ENCODE measurements at places on chromosomes 5 and 9.

GRCh38 chr9:78745331-78745730 is 448.4 kb downstream of the PSAT1 start:
- DNase-seq, result no peak

- DNase-seq, result peak; percentile 99
These were observed at the start of gene RMRP for GRCh38 chr9:35657546-35658136. TSS of gene RMRP (minus strand) at chr9:35658019.

- DNase-seq, result no peak
These were observed 760.3 kb downstream of the EFNA5 start for GRCh38 chr5:106910486-106910885.

- no peak for DNase-seq
These were observed 59.1 kb downstream of the CHSY3 start for GRCh38 chr5:129963359-129963758.

DNA sequence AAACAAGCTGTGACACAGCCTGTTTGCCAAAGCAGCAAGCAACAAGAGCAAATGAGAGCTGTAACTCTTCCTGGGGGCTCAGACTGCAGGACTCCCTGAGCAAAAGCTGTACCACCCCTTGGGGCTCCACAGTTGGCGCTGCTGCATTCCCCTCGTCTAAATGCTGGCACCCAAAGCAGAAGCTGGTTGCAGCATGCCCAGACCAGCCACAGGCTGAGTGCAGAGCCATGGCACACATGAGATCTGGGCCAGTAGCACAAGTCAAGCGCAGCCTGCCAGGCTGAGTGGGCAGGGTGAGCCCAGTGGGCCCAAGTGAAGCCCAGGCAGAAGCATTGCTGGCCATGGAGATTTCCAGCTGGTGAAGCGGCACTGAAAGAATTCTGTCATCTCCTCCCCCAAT is 157.3 kb upstream of the GRAMD2B start:
- no peak for DNase-seq

- DNase-seq, result peak; percentile 21
These were observed 36.5 kb downstream of the SYK start for GRCh38 chr9:90838098-90838497.

GRCh38 chr5:138051441-138052296 is 18.8 kb upstream of the FAM13B start:
- no peak for DNase-seq

GRCh38 chr5:159106569-159107282 is 7.0 kb upstream of the EBF1 start:
- DNase-seq, result peak; percentile 86

GRCh38 chr5:143147383-143147782 is 256.1 kb downstream of the NR3C1 start:
- DNase-seq, result no peak

DNA sequence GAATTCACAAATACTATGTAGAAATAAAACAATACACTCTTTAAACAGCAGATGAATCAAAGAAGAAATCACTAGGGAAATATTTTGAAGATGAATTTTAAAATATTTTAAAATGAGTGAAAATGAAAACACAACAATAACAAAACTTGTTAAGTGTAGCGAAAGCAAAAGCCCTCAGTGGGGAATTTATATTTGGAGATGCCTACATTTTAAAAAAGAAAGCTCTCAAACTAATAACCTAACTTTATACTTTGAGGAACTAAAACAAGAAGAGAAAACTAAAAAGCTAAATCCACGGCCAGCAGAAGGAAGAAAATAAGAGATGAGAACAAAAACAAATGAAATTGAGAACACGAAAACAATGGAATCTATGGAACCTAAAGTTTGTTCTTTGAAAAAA is 22.7 kb downstream of the SPDL1 start:
- DNase-seq, result no peak

- DNase-seq, result no peak
These were observed 152.4 kb downstream of the BRINP1 start for GRCh38 chr9:119216651-119217331.

DNA sequence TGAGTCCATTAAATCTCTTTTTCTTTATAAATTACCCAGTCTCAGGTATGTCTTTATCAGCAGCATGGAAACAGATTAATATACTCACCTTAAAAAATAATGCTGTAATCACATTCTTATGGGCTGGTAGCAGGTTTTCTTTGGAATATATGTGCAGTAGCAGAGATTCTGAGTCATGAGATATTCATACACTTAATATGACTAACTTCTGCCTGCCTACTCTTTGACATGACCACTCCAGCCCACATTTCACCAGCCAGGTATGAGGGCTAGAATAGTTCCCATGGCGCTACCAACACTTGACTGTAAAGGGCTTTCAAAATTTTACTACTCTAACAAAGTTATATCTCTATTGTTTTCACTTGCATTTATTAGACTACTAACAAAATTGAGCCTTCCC is 74.1 kb upstream of the GHR start:
- no peak for DNase-seq

- no peak for DNase-seq
These were observed 255.5 kb downstream of the CAAP1 start for GRCh38 chr9:26637101-26637500.

- DNase-seq, result no peak
These were observed 73.9 kb upstream of the UNC5A start for GRCh38 chr5:176736301-176736930.

DNA sequence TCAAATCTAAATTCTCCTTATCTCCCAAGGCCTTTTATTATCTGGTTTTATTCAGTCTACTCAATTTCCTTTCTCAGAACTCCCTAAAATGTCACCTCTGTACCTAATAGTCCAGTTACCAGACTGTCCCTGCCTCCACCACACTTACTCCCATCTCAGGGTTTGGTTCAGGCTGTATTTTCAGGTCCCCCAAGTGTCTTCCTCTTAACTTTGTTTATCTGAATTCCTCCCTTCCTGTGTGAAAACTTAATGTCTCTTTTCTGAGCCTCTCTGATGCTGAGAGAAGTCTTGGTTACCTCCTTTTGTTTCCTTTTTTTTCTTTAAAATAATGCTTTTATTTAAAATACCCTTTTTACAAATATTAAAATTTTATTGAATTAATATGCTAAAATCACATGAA is 133.4 kb downstream of the PAM start:
- DNase-seq, result no peak

GRCh38 chr5:113660206-113660605 is 146.7 kb downstream of the YTHDC2 start:
- DNase-seq, result no peak

GRCh38 chr9:101707721-101708120 is 30.7 kb downstream of the GRIN3A start:
- no peak for DNase-seq

GRCh38 chr9:136571531-136571930 is 25.7 kb upstream of the NOTCH1 start:
- no peak for DNase-seq

DNA sequence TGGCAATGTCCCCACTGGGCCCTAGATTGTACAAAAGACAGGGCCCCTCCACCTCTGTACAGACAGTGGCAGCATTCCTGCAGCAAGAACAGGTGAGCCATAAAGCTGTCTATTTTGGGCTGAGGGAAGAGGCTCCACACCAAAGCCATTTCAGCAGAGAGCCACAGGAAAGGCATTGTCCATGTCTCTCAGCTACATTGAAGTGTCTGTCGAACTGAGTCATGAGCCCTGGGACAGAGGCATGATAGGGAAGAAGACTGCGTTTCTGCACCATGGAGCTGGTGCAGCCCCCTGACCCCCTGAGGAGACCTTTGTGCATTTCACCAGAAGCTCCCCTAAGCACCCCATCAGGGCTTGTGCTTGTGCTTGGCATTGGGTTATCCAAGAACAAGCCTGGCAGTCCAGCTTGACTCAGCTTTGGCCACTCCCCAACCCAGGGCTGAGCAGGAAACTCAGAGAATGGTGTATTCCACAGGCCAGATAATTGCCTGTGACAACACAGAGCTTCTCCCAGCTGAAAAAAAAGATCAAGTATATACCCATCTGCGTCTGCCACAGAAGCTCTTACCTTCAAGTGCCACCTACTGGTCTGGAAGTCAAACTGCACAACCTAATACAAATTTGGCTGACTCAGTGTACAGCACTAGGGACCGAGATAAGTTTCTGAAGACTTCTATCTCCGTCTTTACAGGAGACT is 5.9 kb upstream of the FRMD3 start:
- peak; percentile 90 for DNase-seq

DNA sequence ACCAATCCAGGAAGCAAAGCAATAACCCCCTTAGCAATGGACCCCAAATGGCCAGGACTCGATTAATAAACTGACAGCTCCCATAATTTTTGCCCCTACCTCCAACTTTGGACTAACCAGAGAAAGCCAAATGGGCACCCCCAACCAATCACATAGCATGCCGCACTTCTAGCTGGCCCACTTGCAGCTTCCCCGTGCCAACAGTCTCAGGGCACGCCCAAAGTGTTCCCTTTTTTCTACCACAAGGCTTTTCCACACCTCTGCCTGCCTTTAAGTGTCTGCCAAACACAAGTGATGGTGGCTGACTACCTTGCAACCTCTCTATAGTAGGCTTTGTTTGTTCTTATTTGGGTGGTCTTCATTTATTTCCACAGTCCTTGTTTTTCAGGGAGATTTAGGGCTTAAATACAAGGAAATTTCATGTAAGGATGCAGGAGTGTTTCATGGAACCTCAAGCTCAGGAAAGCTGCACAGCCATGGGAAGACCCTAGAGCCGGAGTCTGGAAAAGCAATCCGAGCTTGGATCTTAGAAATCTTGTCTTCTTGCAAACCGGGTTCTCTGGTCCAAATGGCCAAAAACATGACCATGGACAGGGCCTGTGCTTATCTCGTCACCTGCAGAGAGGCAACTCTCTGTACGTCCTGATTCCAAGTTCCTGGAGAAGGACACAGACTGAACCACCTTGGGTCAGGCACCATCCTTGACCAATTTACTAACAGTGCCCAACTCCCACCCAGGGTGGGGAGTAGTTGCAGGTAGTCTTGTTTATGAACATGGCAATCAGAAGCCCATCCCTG is 89.2 kb downstream of the THBS4 start:
- no peak for DNase-seq

GRCh38 chr9:4422495-4422894 is 67.8 kb upstream of the SLC1A1 start:
- no peak for DNase-seq
